Non-pigmented ciliary epithelial cell (primary cell): ENCODE measurements at places on chromosomes 7 and 10.

DNA sequence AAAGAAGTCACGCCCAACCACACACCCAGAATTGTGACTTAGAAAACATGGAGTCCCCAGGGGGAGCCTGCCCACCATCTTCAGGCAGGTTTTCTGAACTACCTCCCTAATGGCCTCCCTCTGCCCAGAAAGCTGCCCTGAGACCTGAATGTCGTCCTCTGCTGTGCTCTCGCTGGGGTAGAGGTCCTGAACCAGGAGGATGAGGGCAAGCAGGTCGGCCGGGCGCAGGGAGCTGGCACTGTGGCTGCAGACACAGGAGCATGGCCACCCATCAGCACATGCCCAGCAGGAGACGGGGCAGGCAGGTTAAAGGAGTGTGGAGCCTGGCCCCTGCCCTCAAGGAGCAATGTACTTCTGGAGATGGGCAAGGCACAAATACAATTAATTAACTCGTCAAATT, 15.4 kb upstream of the PYROXD2 start:
- no peak for DNase-seq

- no peak for DNase-seq
Measured at GRCh38 chr10:19961076-19962053, 145.1 kb downstream of the PLXDC2 start.

DNA sequence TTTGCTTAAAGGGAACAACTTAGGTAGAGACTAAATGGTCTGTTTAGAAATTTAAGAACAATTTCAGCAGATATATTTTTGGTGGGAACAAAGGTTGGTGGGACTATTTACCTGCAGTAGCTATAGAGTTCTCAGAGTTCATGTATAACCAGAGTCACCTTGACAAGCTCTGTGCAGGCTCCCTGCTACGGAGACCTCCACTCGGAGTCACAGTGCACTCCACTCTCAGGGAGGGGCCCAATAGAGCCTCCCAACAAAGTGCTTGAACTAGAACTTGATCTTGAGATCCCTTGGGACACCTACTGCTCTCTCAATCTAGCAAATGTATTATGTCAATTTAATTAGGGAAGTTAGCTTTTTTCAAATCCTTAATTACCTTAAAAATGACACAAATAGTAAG, 2.3 kb downstream of the MYPN start:
- no peak for DNase-seq

GRCh38 chr7:140568021-140568813, 72.4 kb downstream of the DENND2A start:
- no peak for DNase-seq
